ENCODE measurements at places on chromosomes 1 and 21.

DNA sequence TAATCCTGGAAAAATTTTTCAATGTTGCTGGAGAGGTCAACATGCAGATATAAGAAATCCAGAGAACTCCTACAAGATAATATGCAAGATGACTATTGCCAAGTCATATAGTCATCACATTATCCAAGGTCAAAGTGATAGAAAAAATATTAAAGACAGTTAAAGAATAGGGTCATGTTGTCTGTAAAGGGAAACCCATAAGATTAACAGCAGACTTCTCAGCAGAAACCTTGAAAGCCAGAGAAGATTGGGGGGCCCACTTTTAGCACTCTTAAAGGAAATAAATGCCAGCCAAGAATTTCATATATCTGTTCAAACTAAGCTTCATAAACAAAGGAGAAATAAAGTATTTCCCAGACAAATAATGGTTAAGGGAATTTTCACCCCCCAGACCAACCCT, 64.1 kb downstream of the PTGFR start:
- DNase-seq: no peak

GRCh38 chr1:89191314-89191713, 7.4 kb downstream of the GBP4 start:
- DNase-seq: no peak

DNA sequence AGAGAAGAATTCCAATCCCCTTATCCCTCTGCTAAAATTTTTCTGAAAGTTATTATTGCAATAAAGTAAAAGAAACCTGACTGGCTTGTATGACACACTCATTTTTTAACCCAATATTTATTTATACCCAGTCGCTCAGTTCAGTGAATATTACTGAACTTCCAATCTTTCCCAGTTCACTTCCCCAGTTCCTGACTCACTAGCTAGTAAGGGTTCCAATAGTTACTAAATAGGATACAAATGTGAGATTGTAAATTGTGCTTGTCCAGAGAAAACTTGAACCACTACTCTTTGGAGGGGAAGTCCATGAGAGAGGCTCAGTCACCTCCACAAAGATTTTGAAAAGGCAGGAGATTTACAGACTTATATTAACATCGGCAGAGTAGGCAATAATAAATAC, 31.4 kb downstream of the PRDX6 start:
- DNase-seq: no peak

- DNase-seq: no peak
These were observed 10.2 kb downstream of the SETSIP start for GRCh38 chr1:92065042-92065441.

- no peak for DNase-seq
These were observed 155.2 kb downstream of the GABPA start for GRCh38 chr21:25890001-25890400.

DNA sequence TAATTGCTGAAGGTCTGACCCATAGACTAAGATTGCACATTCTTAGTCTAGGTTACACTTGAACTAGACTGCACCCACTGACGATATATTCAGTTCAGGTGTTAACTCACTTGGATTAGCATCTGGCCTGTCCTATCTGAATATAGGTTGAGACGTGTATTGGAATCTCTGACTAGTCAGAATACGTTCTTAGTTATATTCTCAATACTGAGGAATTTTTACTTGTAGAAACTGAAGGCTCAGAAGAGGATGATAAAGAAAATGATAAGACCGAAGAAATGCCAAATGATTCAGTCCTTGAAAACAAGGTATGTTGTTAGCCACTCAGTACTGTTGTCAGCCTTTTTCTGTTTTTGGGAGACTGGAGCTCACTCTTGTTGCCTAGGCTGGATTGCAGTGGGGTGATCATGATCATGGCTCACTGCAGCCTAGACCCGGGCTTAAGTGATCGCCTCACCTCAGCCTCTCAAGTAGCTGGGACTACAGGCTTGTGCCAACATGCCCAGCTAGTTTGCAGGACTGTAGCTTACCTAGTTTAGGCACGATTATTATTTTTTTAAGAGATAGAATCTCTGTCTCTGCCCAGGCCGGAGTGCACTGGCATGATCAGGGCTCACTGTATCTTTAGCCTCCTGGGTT, 10.8 kb downstream of the CCDC17 start:
- no peak for DNase-seq

DNA sequence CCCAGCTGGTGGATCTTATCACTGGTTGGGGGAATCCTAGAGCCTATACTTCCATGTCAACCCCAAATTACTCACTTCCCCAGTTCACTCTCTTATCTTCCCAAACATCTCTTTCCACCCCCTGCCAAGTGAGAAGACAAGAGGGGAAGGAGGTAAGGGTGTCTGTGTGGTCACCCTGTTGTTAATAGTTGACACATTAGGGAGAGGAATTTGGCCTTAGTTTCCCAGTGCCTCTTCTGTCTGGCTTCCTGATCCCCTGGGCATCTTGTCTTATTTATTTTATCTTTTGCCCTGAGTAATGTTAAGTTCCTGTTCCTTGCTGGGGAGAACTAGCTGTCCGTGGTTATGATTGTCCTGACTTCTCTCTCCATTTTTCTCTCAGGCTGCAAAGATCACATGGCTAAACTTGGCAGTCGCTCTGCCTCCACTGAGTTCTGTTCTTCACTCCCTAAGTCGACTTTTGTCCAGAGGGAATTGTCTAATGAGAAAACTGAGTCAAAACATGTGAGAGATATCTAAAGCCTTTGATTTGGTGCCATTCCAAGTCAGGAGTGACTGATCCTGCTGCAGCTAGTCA, 157.1 kb upstream of the SYT6 start:
- DNase-seq: no peak

DNA sequence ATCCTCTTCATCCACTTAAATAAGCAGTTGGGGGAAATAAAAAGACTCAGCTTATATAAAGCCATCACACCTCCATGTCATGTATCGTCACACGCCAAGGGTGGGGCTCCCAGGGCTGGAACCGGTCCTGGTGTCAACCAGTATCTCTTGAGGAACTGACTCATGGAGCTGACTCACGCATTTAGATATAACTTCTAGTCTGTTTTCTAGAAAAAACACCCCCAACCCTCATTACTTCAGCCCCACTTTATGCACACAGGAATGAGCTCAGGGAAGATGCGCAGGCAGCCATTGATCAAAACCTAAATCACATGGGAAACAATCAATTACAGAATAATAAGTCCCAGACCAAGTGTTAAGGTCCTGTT, 6.9 kb upstream of the IL22RA1 start:
- no peak for DNase-seq

DNA sequence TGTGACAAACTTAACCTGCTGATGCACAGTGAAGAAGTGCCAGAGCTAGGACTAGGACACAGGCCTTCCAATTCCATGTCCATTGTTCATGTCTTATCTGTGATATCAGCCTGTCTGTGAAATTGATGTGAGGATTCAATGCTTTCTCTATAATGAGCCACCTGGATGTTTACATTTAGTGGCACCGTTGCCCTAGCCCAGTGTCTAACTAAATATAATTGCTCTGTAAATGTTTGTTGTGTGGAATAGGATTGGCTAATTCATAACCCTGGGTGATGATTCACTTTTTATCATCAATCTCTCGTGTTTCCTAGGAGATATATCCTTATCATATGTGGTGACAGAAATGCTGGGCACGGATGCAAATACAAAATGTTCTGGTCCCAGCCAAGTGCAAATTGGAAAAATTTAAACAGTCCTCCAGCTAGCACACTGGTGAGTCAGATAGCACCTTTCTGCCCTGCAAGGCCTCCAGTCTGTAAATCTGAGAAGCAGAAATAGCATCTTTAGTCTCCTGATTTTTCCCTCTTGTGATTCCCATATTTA, 46.9 kb upstream of the GNG12 start:
- DNase-seq: no peak

- no peak for DNase-seq
These were observed 69.6 kb downstream of the PTPRU start for GRCh38 chr1:29305943-29306342.

DNA sequence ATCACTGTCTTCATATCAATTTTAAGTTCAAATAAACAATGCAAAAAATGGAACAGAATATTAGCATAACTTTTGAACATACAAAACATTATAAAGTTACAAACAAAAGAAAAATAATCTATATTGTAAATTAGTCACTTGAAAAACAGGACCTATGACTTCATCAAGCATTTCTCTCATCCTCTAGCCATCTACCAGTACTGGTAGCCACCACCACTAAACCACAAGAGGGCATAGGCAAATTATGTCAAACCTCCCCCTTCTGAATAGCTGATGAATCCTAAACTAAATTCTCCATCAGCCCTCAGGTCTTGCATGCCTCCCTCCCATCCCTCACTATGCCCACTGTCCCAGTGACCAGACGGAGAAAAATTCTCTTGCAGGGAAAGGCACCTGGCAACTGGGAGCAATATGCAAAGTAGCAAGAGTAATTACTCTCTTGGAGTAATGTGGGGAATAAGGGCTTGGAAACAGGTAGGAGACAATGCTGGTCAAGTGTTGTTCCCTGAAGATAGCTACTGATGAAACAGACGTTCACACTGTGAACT, 37.1 kb downstream of the SSX2IP start:
- DNase-seq: no peak

GRCh38 chr1:188551176-188551575, 1722.4 kb downstream of the PLA2G4A start:
- no peak for DNase-seq

DNA sequence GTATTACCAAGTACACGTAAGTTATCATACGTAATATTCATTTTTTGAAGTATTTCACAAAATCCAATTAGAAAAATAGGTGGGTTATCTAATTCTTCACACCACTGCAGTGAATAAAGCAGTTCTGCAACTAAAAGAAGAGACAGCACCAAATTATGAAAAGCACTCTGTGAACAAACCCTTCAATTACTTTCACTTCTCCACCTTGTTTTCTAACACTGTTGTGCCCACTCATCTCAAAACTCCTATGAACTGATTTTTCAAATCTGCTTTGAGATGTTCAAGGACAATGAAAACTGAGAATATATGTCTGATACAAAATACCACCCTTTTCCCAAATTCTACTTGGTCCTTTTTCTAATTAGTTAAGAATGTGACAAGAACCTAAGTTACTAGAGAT, 39.4 kb downstream of the LTN1 start:
- no peak for DNase-seq

DNA sequence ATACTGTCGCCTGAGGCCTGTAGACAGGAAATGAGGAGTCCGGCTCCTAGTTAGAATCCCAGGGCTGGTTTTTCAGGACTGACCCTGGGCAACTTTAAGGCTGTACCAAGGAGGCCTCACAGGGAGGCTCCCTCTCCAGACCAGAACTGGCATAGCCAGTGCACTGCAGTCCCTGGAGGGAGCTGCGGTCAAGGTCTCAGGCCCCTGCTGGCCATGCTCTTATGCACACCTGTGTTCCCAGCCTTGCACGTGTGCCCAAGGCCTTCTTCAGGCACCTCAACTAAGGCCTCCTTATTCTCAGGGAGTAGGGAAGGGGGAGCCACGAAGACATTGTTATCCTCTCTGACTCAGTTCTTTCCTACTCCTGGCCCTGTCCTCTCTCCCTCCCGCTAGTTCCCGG, 22.0 kb upstream of the IFNAR1 start:
- DNase-seq: no peak

DNA sequence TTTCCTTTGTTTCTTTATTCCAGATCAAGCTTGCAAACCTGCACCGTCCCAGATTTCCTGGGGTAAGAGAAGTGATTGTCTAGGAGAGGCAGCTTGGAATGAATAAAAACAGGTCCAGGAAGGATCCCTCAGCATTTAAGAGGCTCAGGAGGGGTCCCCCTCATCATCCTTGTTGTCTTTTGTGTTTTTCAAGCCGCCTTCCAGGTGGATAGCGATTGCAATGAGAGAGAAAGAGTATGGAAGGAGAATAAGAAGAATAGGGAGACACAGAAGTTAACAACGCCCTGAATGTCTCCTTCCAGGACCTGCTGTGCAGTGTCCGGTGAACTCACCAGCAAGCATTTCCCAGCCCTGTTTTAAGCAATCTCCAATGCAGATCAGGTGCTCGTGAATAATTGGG, 8.5 kb downstream of the ERG start:
- DNase-seq: no peak

- no peak for DNase-seq
These were observed 7.6 kb downstream of the FMN2 start for GRCh38 chr1:240099329-240099728.

DNA sequence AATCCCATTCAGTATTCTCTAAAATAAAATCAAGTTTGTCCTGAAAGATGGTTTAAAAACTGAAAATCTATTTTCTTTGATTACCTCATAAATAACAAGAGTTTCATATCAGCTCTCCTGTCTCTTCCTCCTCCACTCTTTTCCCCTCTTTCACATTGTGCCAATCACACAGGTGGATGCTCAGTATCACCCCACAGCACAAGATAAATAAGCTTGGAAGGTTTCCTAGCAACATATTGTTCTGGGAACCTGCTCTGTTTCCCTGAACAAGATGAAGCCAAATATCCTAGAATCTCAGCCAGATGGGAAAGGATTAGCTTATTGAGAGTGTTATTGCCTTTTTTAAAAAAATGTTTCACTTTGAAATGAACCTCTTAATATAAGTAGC, 45.7 kb upstream of the CACYBP start:
- no peak for DNase-seq

DNA sequence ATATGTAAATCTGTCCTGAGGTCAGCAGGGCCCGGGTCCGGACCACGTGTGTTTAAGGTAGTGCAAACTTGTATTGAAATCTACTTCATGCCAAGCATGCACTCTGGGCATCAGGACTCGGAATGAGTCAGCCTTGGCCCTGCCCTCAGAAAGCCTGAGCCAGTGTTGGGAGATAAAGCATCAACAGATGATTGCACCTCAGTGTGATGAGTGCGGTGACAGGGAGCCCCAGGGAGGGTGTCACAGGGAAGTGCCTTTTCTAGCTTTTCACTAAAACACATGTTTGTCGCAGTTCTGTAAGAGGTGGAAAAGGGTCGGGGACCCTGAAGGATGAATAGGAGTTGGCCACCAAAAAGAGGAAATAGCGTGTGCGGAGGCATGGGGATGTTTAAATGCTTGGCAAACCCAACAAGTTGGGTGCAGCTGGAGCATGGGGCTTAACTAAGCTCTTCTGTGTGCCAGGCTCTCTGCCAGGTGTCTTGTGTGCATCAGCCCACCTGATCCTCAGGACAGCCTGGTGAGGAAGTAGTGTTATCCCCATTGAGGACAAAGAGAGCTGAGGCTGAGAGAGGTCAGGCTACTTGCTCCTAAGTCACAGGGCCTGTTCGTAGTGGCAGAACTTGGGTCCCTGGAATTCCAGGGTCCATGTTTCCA, 48.2 kb upstream of the EPB41 start:
- DNase-seq: no peak

- DNase-seq: no peak
These were observed 26.6 kb upstream of the LRRN2 start for GRCh38 chr1:204711947-204712701.

GRCh38 chr1:60510162-60510561, 436.6 kb upstream of the C1orf87 start:
- no peak for DNase-seq

- DNase-seq: no peak
These were observed 341.7 kb upstream of the ADGRL2 start for GRCh38 chr1:81459043-81459442.

Data from stimulated activated CD8-positive, alpha-beta memory T cell treated with anti-CD3 and anti-CD28 coated beads, Interleukin-4, amount 100 ng/mL, for 4 hours (primary cell).